ENCODE measurements at places on chromosomes 7 and 10.

DNA sequence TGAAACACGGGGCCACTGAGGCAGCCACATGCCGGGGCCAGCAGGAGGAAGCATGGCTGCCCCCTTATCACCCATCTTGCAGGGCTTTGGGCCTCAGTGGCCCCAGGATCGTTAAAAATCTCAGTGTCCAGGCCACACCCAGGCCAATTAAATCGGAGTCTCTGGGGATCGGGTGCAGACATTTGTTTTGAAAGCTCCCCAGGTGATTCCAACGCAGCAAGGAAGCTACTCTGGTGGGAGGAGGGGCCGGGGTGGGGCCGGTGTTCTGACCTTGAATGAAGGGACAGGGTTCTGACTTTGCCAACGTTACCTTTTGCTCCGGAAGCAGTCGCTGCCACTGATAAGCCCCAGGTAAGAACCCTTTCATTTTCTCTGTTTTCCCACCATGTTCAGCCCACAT, 412.3 kb upstream of the FOXK1 start:
- DNase-seq, result no peak

DNA sequence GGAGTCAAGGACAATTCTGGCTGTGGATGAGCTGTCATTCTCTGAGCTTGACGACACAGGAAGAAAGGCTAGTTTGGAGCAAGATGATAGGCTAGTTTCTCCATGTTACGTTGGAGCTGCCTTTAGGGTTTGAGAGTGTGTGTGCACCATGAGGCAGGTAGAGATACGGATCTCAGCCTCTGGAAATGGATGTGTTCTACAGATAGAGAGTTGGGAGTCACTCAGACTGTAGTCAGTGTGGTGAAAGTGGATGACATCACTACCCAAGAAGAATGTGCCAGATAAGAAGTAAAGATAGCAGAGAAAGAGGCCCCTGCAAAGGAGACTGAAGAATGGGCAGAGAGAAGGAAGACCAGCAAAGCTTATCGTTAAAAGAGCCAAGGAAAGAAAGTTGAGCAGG, 42.4 kb downstream of the PNLIPRP3 start:
- DNase-seq, result no peak

GRCh38 chr10:91591797-91592174, 41.1 kb downstream of the PPP1R3C start:
- no peak for DNase-seq

DNA sequence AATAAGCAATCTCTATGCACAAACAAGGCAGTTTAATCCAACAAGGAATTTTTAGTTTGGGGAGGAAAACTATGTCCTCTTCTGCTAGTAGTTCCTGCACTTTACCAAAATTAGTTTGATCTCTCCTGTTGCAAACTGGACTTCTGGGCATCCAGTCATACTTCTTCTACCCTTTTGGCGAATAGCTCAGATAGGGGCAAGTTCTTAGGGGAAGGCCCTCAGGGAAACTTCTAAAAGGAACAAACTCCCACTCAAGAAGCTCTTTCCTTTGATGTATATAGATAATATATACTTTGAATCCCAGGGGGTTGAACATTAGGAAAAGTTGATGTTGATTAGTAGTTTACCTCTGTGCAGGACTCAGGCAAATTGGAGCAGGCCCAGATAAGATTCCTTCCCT, 21.5 kb upstream of the PPP1R17 start:
- no peak for DNase-seq

GRCh38 chr7:135490783-135491182, 19.1 kb downstream of the CNOT4 start:
- no peak for DNase-seq

- no peak for DNase-seq
These were observed 718.2 kb upstream of the LRRN3 start for GRCh38 chr7:110372685-110373084.

DNA sequence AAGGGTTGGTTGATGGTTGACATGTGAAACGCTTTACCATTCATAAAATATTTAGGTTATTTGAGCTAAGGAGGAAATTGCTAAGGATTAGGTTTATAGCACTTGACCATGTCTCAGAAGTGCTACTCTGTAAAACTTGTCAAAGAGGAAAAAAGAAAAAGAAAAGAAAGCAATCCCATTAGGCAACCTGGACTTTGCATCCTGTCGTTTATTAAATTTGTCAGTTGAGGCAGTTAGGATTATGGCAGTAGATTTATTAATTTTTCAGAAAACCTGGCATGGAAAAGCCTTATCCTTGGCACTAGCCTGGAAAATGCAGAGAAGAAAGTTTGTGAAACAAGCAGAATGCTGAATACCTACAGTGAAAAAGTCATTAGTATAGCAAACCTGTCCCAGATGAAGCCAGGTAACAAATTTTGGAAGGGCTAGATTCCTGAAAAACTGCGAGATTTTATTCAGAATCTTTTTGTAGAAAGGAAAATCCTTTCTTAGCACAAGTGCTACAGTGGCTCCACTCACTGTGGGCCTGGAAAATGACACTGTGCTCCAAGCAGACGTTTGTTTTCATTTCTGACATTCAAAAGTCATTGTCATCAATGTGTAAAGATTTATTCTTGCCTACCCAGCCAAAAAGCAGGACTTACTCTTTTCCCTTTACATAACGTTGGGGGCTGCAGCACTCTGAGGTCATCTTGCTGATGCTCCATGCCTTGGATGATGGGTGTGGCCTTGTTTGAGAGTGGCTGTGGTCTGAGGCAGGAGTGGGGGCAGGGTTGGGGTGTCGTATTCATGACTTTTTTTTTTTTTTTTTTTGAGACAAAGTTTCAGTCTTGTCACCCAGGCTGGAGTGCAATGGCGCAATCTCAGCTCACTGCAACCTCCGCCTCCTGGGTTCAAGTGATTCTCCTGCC, 664.9 kb downstream of the SUGCT start:
- no peak for DNase-seq

DNA sequence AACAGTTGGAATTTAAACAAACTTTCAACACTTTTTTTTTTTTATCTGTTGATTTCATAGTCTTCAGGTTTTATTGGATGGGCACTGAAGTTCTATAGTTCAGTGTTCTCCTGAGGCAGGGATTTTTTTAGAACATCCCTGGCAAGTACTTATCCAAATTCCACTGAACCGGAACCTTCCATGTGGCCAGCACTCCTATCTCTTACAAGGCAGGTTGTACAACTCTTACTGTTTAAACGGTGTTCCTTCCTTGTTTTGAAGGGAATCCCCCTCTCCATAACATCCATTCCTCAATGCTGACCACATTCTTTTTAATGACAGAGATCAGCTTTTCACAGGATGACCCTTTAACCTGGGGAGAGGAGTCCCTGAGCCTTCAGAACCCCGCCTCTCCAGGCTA, 238.9 kb upstream of the CTBP2 start:
- DNase-seq, result no peak

- DNase-seq, result no peak
These were observed 11.2 kb downstream of the RPA3 start for GRCh38 chr7:7707246-7707645.

- no peak for DNase-seq
These were observed 79.9 kb downstream of the GPR26 start for GRCh38 chr10:123746061-123746460.

DNA sequence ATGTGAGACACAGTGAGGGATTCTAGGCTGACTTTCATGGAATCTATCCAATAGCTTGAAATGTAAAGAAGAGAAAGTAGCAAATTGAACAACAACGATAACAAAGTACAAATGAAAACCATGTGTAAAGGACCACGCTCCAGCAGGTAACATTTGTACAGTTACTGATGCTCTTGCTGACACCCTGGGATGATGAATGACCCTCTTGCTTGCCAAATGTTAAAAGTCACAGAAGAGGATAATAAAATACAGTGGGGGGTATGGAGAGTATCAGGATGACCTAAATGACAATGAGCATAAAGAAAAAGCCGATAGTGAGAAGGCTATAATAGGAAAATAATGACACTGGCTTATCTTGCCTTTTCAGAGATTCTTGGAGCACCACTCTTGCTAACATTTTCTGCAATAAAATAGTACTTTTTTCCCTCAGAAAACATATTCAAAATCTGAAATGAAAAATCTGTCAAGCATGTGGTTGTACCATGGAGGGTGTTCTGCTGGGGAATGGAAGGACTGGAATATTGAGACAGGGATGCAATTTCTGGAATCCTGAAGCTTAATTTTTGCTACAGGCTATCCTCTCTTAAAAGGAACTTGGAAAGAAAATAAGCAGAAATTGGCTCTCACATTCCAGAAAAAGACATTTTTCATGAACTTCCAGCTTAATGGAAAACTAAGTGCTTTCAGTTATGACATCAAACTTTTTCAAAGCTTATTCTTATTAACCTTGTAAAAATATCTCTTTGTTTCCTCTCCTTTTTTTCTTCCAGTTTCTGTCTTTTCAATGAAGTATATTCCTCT, 303.2 kb upstream of the GHITM start:
- DNase-seq, result no peak

- no peak for DNase-seq
These were observed 16.8 kb upstream of the ABCB5 start for GRCh38 chr7:20598459-20599309.

DNA sequence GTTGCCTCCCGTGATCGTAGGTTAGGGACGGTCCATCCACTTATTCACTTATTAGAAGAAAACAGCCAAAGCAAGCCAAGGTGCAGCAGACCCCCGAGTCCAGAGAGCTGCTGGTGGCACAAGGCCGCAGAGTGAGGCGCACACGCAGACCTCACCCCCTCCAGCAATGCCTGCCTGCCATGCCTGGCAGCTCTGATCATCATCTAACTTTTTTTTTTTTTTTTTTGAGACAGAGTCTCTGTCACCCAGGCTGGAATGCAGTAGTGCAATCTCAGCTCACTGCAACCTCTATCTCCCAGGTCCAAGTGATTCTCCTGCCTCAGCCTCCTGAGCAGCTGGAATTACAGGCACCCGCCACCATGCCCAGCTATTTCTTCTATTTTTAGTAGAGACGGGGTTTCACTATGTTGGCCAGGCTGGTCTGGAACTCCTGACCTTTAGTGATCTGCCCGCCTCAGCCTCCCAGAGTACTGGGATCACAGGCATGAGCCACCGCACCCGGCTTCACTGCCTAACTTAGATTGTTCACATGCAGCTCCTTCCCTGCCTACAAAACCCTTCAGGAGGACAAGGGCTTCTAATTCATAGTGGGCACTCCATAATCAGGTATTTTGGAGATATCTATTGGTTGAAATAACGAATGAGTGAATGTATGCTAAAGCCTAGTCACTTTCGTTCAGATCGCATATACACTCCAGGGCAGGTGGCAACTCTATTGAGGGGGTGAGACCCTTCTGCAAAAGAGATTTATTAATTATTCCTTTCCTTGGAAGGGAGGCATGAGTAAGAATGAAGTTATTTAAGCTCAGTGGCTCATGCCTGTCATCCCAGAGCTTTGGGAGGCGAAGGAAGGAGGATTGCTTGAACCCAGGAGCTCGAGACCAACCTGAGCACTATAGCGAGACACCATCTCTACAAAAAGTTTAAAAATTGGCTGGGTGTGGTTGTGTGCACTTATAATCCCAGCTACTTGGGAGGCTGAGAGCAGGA, 15.9 kb downstream of the TRIM56 start:
- DNase-seq, result no peak

GRCh38 chr7:93773446-93773845, 117.1 kb downstream of the TFPI2 start:
- DNase-seq, result no peak

DNA sequence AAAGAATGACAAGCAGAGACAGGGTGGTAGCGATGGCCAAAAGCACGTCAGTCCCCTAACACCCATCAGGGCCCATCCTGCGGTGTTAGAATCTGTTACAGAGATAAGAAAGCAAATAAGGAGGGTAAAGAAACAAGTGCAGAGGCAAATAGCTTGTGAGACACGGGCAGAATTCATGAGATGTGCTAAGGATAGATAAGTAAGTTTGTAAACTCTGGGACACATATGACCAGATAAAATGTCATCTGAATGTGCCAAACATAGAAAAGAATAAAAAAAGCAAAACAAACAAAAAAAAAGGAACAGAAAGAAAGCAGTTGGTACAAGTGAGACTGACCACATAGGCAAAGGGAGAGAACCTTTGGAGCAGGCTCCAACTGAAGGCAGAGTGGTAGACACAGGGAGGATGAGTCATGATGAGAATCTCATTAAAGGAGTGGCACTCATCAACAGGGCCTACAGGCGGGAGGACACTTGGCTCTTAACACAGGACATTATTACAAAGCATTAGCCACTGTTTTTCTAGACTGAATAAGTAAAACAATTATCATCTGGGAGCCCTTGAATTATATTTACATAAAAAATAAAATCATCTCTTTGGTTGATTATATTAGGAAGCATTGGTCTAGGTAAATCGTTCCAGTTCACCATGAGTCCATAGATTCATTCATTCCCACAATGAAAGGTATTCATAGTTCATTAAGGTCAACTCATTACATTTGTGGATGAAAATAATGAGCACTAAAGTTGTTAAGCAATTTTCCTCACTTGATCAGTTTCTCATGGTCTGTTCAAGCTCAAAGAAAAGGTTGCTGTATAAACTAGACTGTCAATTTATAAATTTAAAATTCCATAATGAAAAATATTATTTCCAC, 21.5 kb upstream of the EPHB6 start:
- no peak for DNase-seq

GRCh38 chr10:26486990-26487850, 49.1 kb downstream of the APBB1IP start:
- DNase-seq, result peak; percentile 70

GRCh38 chr7:56174346-56174874, 58.2 kb upstream of the NUPR2 start:
- no peak for DNase-seq

DNA sequence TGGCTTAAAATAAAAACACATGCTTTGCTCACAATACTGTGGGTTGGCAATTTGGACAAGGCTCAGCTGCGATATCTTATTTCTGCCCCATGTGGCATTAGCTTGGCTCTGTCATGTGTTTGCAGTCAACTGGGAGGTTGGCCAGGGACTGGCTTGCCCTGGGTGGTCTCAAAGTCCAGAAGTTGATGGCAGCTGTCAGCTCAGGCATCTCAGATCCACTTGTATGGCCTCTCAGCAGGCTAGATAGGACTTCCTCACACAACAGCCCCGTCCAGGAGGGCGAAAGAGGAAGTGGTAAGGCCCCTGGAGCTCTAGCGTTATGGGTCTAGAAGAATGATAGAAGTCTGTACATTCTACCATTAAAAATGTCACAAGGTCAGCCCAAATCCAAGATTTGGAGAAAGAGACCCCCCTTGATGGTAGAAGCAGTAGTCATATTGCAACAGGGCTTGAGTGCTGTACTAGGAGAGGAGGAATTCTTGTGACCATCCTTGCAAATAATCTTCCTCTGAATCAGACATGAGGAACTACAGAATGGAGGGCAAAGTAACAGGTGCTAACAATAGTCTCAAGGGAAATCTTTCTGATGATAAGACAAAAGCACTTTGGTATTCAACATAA, 166.2 kb downstream of the FAM107B start:
- DNase-seq, result no peak

GRCh38 chr10:72016608-72017300, 52.6 kb downstream of the CHST3 start:
- no peak for DNase-seq

DNA sequence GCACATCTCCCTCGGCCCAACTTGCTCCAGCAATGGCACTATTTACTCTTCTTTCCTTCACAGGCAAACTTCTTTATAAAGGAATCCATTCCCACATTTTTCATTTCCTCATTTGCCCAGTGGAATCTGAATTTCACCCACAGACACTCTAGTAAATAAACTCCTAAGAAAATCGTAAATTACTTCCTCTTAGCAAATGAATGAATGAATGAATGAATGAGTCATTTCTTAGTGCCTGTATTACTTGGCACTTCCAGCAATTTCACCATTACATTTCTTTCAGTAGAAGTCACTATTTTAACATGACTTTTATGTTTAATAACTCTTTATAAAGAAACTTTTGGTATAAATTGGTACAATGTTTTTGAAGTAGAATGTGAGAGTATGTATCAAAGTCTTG, 55.7 kb downstream of the DDC start:
- no peak for DNase-seq

- no peak for DNase-seq
These were observed 292.5 kb downstream of the CCDC3 start for GRCh38 chr10:12709000-12709401.

Data from stimulated activated CD4-positive, alpha-beta T cell treated with anti-CD3 and anti-CD28 coated beads, TNF-alpha, amount 100 ng/mL, for 24 hours (primary cell).